ENCODE measurements at places on chromosomes 1 and 21.

DNA sequence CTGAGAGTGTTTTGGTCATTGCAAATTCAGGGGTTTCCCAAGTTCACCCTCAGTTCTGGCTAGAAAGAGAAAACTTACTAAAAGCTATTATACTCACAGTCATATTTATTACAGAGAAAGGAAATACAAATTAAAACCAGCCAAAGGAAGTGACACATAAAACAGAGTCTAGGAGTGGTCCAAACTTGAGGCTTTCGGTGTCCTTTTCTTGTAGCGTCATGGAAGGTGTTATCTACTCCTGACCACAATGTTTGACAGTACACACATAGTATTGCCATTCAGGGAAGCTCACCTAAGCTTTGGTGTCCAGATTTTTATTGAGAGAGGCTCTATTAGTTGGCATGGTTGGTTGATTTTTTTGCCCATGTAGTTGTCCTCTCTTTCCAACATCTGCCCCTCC is 59.0 kb downstream of the SLC35A3 start:
- DNase-seq = no peak

DNA sequence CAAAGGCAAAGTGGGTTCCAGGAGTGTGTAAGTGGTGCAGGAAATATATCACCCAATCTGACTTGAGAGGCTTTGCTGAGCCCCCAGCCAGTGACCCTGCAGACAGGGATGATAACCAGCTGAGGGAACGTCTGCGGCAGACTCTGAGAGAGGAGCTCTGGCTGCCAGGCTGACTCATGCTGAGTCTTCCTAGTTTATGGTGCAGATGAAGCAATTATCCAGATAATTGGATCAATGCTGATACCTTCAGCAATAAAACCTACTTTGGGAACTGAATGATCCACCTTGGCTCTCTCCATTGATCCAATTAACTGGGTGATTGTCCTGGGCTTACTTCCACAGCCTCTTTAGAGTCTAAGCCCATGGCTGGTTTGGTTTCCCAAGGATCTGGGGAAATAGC is 7.3 kb downstream of the C8B start:
- no peak for DNase-seq

- DNase-seq = no peak
Measured at GRCh38 chr1:30477588-30477987, 245.8 kb downstream of the MATN1 start.

DNA sequence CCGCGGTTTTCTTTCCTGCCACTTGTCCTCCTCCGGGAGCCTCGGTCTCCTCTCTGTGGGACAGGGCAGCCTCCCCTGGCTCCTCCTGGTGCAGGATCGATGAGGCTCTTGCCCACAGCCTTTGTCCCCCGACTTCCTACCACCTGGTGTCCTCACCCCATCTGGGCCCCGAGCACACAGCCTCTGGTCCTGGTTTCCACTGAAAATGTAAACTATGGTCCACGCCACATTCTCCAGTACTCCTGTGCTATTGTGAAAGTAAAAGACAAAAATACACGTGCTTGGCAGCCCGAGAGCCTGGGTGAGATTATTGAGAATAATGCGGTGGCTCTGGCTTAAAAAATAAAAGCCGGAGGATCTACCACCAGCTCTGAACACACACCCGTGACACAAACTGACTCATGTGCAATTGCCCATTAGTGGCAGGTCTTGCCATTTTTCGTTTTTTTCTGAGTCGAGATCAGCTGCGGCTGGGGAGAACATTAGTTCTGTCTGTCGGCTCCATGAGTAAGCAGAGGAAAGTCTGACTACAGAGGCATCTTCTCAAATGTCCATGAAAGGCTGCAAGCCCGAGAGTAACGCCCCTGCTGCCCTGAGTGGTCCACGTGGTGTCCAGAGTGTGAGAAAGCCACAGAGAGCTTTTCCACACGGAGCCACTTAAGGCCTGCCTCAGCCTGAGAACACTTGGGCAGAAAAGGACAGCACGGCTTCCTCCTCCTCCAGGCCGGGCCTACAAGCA is 5.7 kb upstream of the COL6A2 start:
- no peak for DNase-seq

DNA sequence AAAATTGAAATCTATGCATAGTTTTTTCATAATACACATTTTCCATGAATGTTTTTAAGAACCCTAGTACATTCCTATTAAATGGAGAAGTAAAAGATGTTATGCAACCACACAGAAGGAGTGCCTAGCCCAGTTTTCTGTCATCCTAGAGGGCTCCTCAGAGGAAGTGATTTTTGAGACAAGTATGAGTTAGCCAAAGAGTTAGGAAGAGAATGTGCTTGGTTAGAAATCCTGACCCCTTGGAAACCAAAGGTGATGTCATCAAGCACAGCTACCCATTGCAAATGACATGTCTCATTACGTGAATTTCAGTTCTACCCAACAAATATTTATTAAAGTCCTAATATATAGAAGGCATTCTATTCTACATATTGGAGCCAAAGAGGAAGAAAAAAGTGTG is 88.9 kb upstream of the TNFSF4 start:
- DNase-seq = no peak

GRCh38 chr1:85109475-85109874 is 61.2 kb upstream of the MCOLN3 start:
- DNase-seq = peak; percentile 77

DNA sequence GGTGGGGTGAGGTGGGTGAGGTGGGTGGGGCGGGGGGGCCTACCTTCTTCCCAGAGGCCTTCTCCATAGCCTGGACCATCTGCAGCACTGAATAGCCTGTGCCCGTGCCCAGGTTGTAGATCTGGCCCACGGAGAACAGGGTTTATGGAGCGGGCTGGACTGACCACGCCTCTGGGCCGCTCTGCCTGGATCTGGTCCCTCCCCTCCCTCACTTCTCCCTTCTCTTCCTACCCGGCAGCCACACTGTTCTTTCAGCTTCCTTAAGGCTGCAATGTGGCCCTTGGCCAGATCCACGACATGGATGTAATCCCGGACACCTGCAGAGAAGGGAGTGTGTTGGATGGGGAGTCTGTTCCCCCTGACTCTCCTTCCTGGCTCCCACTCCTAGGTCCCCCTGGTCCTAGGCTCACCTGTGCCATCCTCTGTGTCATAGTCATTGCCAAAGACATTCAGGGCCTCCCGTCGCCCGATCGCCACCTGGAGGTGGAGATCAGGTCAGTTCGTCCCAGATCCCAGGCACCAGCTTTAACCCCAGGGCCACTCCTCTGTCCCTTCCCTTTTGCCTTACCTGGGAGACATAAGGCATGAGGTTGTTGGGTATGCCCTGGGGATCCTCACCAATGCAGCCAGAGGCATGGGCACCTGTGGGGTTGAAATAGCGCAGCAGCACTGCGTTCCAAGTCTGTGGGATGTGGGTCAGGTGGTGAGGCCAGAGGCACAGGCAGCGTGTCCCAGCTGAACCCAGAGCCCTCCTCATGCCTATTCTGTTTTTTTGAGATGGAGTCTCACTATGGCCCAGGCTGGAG is 3.9 kb downstream of the GALE start:
- DNase-seq = peak; percentile 19

DNA sequence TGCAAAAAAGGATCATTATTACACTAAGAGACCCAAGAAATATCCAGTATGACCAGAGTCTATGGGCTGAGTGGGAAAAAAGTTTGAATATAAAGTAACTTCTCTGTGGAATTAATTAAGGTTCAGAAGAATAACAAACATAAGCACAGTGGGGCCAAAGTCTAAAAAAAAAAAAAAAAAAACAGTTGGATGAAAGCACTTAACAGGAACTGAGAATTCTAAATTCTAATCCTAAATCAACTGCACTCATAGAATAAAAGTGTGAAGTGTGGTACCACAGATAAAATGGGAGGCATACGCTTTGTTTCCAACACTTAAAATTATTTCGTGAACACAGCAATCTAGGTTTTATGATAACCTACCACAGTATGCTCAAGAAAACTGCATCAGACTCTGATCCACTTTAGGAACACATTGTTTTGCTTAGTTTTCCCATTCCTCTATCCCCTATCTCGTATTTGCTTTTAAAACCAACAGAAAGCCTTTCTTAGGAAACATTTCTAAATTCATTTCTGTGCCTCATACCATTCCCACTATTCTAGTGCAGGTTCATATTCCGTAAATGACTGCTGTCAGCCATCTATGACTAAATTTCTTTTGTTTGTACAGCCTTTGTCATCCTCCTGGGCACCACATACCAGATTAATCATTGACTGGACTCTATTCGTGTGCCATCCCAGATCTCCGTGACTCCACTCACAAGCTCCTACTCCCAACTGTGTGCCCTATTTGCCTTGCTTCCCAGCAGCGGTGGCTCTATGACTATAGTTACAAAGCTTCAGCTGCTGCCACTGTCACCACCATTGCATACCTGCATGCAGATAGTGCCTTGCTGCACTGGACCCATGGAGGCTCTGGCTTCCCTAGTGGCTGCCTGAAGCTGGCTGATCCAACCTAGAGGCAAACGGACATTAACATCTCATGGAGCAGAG is 24.9 kb downstream of the CHML start:
- DNase-seq = no peak

- DNase-seq = no peak
Measured at GRCh38 chr1:245395680-245396079, 240.9 kb downstream of the KIF26B start.

DNA sequence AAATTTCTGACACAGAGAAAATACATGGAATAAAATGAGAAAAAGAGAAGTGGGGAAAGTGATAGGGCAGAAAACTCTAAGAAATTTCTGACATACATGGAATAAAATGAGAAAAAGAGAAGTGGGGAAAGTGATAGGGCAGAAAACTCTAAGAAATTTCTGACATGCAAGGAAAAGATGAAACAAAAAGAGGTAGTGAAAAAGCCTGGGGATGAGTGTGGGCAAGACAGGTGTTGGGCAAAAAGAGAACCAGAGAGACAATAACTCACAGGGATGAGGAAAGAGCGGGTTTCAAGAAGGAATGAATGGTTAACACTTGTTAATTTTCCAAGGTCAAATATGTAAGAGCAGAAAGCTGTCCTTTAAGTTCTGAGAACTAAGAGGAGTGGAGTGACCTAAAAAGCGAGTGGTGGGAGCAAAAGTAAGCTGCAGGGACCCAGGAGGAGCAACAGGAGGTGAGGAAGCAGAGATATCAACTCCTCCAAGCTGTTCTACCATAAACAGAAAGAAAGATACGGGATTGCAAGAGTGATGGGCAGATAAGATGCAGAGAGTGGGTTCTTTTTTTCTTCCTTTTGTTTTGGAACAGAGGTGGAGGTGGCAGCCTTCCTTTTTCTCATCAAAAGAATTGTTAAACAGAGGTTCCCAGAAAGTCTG is 29.9 kb upstream of the EXO1 start:
- no peak for DNase-seq

GRCh38 chr1:234976861-234977680 is 151.6 kb downstream of the TOMM20 start:
- no peak for DNase-seq

DNA sequence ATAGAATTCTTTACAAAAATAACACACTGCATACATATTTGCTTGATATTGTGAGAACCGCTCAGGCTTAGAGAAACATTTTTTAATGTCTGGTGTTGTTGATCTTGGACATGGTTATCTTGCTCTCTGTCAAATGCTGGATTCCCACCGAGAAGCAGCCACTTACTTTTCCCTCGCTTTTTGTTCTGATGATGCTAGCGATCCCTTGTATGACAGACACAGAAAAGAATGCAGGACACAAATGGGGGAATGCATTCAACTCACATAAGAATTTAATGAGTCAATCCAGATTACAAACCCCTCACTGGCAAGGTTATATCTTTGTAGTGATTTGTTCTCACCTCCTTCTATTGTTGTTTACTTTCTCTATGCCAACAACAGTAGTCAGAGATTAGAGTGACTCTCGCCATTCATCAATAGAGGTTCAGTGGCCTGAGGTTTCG is 76.8 kb upstream of the AKT3 start:
- no peak for DNase-seq

GRCh38 chr21:15744926-15745325 is 15.1 kb downstream of the USP25 start:
- DNase-seq = no peak

DNA sequence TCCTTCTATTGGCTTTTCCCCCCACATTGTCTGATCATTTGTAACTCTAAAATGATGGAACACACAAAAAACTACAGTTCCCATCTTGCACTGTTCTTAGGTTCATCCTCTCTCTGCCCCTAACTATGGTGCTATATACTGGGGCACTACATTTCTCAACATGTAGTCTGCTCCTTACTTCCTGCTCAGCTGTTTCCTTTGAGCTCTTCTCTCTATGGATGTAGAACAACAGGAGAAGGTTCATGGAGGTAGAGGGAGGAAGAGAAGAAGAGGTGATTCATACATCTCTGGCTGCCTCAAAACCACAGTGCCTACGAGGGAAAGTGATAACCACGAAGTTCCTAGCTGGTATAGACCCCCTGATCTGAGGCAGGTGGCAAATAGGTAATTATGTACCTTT is 7.0 kb upstream of the C1orf146 start:
- no peak for DNase-seq

GRCh38 chr1:109229531-109230127 is 15.9 kb downstream of the SARS1 start:
- no peak for DNase-seq

DNA sequence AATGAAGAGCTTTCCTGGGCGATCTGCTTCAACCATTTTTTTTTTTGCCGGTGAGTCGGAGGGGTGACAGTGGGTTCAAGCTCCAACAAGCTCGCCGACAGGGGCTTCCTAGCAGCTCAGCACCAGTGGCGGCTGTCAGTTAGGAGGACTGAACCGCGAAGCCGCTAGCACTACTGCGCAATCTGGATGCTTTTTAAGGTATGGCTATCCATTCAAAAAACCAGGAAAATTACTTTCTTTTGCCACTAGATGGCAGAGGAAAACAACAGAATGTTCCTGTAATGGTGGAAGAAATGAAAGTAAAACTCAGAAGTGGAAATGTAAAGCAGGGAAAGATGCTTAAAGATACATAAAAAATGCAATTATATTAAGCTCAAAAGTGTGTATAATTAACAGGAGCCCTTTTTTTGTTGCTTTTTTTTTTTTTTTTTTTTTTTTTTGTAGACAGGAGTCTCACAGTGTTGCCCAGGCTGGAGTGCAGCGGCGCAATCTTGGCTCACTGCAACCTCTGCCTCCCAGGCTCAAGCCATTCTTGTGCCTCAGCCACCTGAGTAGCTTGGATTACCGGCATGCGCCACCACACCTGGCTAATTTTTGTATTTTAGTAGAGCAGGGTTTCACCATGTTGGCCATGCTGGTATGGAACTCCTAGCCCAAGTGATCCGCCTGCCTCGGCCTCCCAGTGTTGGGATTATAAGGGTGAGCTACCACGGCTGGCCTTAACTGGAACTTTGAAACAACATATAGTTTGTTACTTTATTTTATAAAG is 8.5 kb downstream of the KYAT3 start:
- peak; percentile 69 for DNase-seq

GRCh38 chr1:210072129-210072528 is 134.1 kb downstream of the SYT14 start:
- DNase-seq = no peak

- DNase-seq = no peak
Measured at GRCh38 chr1:235749755-235750300, 100.2 kb upstream of the GNG4 start.

GRCh38 chr21:14318578-14318977 is 64.4 kb downstream of the HSPA13 start:
- no peak for DNase-seq

Measured in erythroblast (primary cell).